ENCODE measurements at places on chromosomes 6 and 20.

GRCh38 chr6:55604021-55604420, 25.0 kb upstream of the HMGCLL1 start:
- DNase-seq = no peak

- no peak for DNase-seq
These were observed 705.3 kb downstream of the KIF16B start for GRCh38 chr20:15867899-15868298.

DNA sequence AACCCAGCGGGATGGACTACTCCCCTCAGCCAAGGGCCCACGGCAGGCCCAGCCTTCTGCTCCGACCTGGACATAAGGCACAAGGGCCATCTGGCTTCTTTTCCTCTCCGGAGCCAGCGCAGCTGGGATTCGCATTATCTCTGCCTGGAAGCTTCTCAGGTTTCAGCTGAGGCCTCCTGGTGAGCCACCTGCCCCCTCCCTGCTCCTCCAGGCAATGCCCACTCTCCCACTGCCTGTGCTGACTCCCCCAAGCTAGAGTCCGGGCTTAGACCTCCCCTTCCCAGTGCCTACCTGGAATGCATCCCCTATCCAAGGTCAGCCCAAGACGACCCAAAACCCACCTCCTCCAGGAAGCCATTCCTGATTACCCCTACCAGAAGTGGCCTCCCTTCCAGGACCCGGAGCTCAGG, 60.7 kb downstream of the EZR start:
- DNase-seq = no peak

DNA sequence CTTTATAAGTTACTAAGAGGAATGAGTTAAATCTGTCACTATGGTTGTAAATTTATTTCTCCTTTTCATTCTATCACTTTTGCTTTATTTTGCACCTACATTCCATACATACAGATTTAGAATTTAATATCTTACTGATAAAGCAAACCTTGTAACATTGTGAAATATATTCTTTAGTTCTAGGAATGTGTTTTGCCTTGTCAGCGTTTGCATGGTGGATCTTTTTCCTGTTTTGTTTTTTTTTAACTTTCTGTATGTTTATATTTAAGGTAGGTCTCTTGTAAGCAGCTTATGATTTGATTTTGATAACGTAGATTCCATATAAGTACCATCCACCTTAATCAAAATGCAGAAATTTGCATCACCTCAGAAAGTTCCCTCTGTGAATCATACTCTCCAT, 16.4 kb downstream of the RAB22A start:
- DNase-seq = no peak

DNA sequence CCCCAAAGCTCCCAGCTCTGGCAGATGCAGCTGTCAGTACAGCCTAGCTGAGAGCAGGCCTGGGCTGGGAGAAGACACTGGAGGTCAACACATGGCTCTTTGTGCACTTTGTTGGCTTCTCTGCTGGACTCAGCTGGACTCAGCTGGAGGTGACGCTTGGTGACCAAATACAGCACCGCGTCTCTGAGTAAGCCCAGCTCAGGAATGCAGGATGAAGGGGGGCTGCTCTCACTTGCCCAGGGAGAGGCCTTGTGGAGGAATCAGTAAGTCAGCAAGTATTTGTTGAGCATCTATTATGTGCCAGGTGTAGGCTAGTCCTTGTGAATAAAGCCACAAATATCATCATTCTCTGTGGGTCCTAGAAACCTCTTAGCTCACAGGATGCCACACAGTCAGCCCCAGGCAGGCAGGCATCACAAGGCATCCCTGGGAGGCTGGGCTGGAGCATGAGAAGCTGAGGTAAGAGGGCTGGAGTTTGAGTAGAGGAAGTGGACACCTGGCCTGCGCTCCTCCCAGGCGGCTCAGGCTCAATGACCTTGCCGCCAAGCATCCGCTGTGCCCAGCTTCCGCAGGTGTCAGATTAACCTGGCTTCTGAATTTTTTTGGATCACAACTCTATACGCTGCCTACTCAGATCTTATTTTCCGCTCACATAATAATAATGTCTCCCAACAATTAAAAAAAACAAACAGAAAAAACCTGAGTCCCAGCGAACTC, 95.4 kb downstream of the TMEM170B start:
- DNase-seq = no peak

DNA sequence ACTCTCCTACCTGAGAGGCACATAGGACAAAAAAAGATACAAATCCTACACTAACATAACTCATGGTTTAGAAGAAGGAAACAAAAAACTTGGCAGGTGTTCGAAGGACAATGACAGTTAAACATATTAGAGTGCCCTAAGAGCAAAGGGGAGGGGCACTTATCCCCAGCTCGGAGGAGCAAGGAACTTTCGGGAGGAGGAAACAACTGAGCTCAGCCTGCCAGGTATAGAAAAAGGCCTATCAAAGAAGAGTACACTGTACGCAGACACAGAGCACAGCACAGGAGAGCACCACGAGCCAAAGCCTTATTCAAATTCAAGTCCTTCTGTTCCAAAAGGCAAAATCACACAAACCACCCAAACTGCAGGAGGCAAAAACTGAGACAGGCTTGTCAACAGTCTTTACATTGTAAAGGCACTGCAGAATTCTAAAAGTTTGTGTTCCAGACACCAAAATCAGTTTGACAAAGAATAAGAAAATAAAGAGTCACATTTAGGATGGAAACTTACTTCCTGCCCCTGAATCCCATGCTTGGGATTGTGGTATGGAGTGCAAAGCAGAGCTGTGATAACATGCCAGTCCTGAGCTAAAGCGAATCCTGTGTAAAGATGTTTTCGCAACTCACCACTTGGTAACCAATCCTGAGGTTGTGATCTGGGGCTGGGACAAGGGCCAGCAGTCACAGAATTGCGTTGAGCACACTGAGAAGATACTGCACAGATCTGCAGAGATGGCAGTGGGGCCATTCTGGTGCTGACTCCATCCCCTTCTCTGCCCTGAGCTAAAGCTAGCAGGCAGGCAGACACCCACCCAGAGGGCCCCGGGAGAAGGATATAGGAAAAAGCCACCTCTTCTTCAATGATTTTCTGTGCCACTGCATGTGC, 108.6 kb downstream of the CHD6 start:
- no peak for DNase-seq

- no peak for DNase-seq
These were observed 101.2 kb upstream of the ARMC2 start for GRCh38 chr6:108746836-108747575.

DNA sequence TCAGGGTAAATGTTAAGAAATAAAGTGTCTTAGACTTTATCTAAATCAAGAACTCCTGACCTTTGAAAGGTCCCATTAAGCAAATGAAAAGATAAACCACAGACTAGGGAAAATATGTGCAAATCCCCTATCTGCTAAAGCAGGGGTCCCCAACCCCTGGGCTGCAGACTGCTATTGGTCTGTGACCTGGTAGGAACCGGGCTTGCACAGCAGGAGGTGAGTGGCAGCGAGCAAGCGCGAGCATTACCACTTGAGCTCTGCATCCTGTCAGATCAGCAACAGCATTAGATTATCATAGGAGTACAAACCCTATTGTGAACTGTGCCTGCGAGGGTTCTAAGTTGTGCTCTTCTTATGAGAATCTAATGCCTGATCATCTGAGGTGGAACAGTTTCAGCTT, 42.4 kb downstream of the LCA5 start:
- DNase-seq = no peak

- no peak for DNase-seq
These were observed 149.1 kb upstream of the AGPAT4 start for GRCh38 chr6:161422710-161423680.

GRCh38 chr20:1775117-1775516, 117.5 kb upstream of the SIRPG start:
- DNase-seq = no peak

DNA sequence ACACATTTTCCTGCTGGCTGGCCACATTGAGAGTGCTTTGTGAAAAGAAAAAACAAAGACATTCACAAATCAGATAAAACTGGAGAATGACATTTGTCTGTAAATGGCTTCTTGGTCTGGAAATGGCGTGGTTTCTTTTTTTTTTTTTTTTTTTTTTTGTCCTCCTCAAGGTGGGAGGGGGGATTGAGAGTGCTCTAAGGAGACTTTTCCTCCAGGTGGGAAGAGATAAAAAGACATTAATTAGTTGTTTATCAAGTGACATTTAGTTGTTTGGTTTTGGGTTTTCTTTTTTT, 40.4 kb downstream of the GNAS start:
- no peak for DNase-seq

- DNase-seq = no peak
These were observed 81.1 kb downstream of the IBTK start for GRCh38 chr6:82166493-82166892.

DNA sequence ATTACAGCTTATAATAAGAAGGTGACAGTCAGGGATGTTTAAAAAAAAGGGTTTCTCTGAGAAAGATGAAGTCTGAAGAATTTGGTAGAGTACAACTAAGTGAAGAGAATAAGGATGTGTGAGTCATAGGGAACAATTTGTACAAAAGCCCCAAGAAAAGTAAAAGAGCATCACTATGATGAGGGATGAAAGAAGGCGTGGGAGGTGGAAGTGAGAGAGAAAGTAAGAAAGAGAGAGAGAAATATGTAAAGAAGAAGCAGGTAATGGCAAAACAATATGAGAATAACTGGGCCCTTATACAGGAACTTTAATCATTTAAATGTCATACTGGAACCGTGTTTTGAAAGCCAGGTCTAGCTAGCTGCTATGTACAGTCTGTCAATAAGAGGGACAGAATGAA, 179.4 kb downstream of the ASCC3 start:
- DNase-seq = no peak

DNA sequence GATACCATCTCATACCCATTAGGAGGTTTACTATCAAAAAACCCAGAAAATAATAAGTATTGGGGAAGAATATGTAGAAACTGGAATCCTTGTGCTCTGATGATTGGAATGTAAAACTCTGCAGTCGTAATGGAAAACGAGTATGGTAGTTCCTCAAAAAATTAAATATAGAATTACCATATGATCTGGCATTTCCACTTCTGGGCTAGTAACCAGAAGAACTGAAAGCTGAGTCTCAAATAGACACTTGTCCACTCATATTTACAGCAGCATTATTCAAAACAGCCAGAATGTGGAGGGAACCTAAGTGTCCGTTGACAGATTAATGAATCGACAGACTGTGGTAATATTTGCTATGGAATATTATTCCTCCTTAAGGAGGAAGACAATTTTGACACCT, 44.3 kb downstream of the FOXC1 start:
- DNase-seq = no peak

- DNase-seq = no peak
These were observed 684.8 kb downstream of the QKI start for GRCh38 chr6:164099269-164099865.

DNA sequence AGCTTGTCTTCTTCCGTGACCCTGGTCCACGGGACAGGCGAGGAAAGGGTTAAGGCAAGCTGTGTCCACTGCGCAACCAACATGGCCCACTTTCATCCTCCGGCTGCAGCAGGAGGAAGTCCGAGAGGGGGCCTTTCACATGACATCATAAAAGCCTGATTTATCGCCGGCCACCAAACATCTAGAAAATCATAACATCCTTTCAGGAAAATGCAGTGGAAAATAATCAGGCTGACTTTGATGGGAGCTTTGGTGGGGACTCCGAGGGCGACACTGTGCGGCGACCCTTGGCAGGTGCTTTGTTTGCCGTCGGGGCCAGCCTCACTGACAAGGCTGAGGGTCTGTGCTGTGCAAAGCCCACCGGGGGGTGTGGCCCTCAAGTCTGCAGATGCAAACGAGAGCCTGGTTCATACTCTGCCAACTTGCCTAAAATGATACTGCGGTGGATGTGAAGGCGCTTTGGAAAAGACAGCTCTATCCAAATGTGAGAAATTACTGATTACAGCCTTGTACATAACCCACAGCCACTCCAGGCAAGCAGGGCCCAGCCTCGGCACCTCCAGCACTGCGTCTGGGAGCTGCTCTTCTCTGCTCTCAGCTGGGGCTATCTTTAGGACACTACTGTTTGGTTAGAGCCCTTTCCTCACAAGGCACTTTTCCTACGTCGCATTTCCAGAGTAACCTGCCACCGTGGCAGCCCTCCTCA, 25.7 kb downstream of the FOXC1 start:
- no peak for DNase-seq

DNA sequence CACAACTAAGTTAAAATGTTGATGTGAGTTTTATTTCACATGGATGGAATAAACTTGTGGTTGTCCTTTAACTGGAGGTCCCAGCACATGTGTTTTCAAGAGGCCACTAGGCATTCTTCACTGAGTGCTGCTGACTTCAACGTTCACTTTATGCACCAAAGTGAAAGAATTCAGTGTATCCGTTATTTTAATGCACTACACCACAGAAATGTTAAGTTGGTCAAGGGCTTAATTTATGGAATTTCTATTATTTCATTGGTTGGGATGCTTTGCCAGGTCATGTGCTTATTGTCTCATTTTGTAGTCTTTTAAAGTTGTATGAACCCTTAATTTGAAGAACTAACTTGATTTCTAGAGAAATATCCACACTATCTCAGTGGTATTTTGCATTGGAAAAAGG, 106.4 kb downstream of the PPP1R14C start:
- no peak for DNase-seq

GRCh38 chr6:84825461-84825860, 61.1 kb upstream of the TBX18 start:
- DNase-seq = no peak

- no peak for DNase-seq
These were observed 17.4 kb downstream of the PEX3 start for GRCh38 chr6:143468026-143468425.

DNA sequence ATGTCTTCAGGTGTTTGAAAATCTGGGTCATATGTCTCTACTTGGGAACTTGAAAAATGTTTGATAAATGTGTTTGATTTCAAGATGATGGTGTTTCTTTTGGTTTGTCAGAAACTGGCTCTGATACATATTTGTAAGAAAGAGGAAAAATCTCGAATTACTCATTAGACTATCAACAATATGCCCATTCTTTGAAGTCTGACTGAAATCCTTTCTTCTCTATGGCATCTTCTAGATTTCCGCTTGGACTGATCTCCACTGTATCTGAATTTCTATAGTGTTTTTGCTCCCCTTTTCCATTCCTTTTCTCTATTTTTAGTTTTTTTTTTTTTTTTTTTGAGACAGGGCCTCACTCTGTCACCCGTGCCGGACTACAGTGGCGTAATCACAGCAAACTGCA, 1096.5 kb downstream of the KIF16B start:
- no peak for DNase-seq

DNA sequence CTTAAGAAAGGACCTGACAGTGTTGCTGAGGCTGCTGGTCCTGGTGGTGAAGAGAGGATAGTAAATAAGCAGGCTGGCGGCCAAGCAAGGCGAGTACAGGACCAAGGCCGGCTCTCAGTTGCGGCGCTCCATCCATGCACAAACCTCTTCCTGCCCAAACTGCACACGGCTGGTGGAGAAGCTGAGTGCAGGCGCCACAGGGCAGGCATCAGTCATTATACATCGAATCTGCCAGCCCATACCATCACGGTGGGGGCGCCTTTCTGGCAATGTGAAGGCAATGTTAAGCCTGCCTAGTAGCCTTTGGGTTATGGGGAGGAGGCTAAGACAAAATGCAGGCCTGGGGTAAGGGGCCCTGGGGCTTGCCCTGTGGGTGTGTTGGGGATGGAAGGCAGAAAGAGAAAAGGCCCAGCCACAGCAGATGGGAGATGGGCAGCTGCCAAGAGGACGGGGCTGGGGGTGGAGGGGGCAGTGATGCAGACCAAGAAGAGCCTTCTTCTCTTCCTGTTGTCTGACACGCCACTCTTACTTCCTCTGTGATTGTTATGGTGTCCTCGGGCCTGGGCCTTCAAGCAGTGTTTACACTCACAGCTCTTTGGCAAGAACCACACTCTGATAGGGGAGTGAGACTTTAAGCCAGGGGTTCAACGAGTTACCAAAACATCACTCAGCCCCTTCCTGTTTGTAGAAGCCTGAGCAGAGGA, 20.3 kb upstream of the KCNK16 start:
- DNase-seq = no peak

Measured in SW480 (cell line).